ENCODE measurements at places on chromosomes 5 and 9.

- no peak for DNase-seq
Measured at GRCh38 chr9:137989156-137989555, 111.6 kb downstream of the CACNA1B start.

DNA sequence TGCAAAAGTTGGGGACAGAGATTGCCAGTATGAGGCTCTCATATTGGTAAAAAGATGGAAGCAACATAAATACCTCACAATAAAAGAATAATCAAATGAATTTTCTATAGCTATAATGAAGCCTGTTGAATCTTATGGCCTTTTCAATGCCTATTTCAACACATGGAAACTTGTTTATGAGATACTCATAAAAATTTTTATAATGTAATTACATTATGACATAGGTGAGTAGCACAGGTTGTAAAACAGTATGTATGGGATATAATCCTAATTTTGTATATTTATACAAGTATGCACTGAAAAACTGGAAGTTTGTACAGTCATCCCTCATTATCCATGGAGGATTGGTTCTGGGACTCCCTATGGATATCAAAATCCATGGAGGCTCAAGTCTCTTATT, 21.2 kb upstream of the SEMA5A start:
- DNase-seq, result no peak

DNA sequence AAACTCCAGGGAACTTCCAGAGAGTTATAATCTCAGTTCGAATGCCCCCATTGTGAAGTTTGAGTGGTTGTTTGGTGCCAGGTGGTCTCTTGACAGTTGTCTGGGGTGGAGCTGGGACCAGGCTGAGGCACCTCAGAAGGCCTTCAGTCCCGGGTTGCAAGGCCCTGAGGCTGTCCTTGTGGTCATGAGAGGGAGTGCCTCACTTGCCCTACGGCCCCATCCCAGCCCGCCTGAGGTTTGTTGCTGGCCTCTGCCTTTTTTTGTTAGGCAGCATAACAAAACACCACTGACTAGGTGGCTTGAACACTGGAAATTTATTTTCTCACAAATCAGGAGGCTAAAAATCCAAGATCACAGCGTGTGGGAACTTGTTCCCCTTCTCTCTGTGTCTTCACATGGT, 73.0 kb upstream of the PAPPA start:
- no peak for DNase-seq

- DNase-seq, result no peak
Measured at GRCh38 chr5:120055858-120056257, 408.2 kb upstream of the PRR16 start.

GRCh38 chr9:85377731-85378289, 363.9 kb downstream of the AGTPBP1 start:
- no peak for DNase-seq

GRCh38 chr5:56160723-56161438, 72.2 kb downstream of the ANKRD55 start:
- DNase-seq, result no peak
